ENCODE measurements at places on chromosomes 2 and 18. TPM values are rescaled to one million over a fixed set of nuclear protein-coding genes. Genes with fewer than 3 reads are reported as not detected.

The TBR1 gene
- not detected for total RNA-seq

The DLX1 gene
- total RNA-seq = not detected

GRCh38 chr18:38460657-38461056 is 895.1 kb upstream of the CELF4 start:
- no peak overlapping the region for H3K4me3 ChIP-seq
- no peaks in the 10 kb centered on the region for H3K36me3 ChIP-seq
- H3K27me3 ChIP-seq = no peaks in the 10 kb centered on the region
- H3K27ac ChIP-seq = no peak overlapping the region
- H3K4me1 ChIP-seq = no peaks in the 10 kb centered on the region

The RFTN2 gene
- total RNA-seq = 17.5 TPM

The ANKRD62 gene
- total RNA-seq = not detected

- DNase-seq = no peak
- no peaks in the 10 kb centered on the region for H3K4me1 ChIP-seq
- no peak overlapping the region for H3K4me3 ChIP-seq
- no peaks in the 10 kb centered on the region for H3K36me3 ChIP-seq
- H3K27me3 ChIP-seq = no peaks in the 10 kb centered on the region
Measured at GRCh38 chr2:166351319-166351718, 24.4 kb downstream of the SCN9A start.

The GCG gene
- 0.62 TPM for total RNA-seq

Measured in aorta (tissue), 5 donors.